ENCODE measurements at places on chromosomes 5 and 9.

GRCh38 chr5:179620703-179621350, 2.6 kb downstream of the HNRNPH1 start:
- no peak for DNase-seq

GRCh38 chr9:35549441-35549840, 55.6 kb upstream of the TESK1 start:
- DNase-seq = no peak

GRCh38 chr5:6823996-6824395, 110.8 kb downstream of the TENT4A start:
- no peak for DNase-seq

- no peak for DNase-seq
Observed at GRCh38 chr5:141632650-141633049, 4.0 kb downstream of the HDAC3 start.

- DNase-seq = no peak
Observed at GRCh38 chr9:136239983-136240330, 5.7 kb downstream of the QSOX2 start.

- no peak for DNase-seq
Observed at GRCh38 chr5:558326-558725, 34.1 kb upstream of the SLC9A3 start.

DNA sequence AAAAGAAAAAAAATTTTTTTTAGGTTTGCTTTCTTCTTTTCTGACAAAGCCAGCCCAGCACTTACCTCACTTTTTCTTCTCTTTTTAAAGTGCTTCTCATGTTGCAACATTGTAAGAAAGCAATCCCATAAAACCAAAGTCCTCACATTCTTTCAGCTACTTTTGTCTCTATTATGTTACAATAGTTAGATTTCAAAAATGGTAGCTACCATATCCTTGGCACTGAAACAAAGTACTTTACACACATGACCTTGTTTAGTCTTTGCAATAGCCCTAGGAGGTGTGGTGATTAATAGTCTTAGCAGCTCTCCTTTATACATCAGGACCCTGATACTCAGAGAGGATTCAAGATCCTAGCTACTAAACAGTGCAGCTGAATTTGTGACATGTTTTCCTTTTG, 23.5 kb upstream of the CARTPT start:
- no peak for DNase-seq

GRCh38 chr9:108776920-108777639, 78.7 kb downstream of the ACTL7B start:
- no peak for DNase-seq

GRCh38 chr5:146680846-146681584, 165.0 kb upstream of the GPR151 start:
- no peak for DNase-seq

DNA sequence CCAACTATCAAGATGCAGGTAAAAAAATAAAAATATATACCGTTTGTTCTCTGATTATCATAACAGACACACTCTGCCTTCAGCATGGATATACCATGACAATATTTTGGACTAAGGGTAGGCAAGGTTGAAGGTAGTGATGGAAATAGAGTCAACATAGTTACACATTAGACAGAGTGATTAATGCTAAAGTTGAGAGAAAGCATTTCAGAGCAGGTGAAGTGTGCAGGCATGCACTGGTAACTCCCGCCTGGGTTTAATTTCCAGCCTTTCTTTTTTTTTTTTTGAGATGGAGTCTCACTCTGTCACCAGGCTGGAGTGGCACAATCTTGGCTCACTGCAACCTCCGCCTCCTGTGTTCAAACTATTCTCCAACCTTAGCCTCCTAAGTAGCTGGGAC, 458.5 kb downstream of the TLR4 start:
- DNase-seq = no peak

DNA sequence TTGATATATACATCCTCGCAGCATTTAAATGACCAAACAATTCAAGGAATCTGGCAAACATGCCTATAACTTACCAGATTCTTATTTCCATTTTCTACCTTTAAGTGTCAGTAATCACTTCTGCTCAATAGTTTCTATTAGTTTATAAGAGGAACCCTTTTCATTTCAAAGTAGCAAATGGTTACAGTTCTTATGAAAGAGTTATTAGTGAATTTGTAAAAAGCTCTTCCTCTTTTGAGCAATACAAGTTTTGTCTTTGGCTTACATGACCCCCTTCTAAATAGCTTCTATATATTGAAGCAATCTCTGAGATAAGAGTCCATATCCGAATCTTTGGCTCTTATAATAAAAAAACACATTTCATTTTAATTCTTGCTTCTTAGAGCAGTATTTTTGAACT, 42.0 kb downstream of the ELL2 start:
- no peak for DNase-seq

- no peak for DNase-seq
Observed at GRCh38 chr5:143133721-143134120, 269.8 kb downstream of the NR3C1 start.

DNA sequence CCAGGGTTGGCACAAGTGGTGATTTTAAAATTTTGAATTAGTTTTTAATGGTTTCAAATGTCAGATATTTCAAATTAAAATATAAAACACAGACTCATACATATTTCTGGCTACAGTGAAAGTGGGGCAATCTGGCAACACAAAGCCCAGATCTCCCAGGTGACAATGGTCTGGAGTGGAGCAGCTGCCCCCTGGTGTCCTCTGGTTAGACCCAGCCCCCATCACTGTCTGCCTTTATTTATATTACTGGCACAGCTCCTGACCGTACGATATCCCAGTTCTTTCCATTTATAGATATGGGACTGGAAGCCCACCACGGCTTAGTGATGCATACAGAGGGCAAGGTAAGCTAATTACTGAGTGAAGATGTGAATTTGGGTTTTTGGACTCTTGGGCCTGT, 37.3 kb downstream of the MACIR start:
- DNase-seq = no peak

DNA sequence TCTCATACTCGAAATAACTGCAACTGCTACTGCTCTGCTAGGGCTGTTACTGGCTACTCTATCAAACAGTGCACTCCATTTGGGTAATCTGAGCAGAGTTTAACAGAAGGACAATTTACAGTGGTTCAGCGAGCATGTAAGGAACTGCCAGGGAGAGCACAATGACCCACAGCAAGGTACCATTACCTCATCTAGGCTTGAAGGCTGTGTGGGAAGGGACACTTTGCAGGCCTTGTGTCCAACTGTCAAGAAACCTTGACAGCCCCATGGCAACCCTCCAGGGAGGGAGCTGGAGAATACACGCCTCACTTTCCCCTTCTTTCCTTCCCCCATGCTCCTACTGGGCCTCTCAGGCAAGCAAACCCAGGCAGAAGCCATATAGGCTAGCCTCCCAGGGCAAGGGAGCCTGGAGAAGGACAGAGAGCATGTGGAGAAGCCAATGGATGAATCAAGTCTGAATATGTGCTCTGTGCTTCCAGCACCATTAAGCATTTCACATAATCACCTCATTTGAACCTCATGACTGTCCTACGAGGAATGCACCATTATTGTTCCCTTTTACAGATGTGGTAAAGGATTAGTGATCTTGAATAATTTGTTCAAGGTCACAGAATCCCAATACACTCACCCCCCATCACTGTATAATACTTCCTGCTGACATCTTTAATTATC, 49.9 kb upstream of the JAK2 start:
- no peak for DNase-seq

GRCh38 chr5:154236-154635, 37.1 kb upstream of the LRRC14B start:
- no peak for DNase-seq

DNA sequence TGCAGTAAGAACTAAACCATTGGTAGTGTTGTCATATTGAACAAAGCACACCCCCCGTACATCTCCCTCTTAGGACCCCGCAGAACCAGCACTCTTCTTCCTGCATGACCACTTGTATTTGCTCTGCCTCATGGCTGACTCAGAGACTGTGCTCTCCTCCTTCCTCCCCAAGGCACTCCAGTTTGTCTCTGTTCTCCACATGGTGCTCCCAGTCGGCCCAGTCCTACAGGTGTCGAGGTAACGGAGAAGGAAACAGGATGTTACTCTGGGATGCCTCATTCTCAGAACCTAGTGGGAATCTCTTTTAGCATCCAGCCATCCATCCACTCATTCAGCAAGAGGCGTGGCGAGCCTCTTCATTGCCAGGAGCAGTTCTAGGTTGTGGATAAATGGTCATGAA, 97.0 kb upstream of the NIPAL4 start:
- no peak for DNase-seq

DNA sequence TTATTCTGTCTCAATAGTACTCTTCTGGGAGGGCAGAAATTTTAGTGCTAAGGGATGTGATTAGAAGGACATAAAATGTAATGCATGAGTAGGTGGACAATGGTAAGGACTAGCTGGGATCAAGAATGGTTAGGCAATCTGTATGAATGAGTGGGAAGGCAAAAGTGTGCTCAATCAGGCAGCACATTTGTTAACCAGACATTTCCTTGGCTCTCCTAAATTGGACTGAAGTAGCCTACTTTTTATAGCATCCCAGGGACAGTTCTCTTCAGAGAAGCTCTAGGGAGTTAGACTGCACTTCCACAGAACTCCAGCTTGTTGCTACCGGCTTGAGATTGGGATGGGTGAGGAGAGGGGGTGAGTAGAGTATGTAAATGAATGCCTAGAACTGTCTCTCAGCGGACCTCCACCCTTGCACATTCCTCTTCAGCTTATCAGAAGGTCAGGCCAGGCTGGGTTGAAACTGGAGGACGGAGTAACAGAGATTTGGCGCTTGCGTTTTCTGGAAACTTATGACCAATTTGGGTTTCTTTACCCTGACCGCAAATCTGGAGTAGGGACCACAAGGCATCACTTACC, 19.0 kb upstream of the ARL14EPL start:
- DNase-seq = no peak

GRCh38 chr5:33891788-33892619, at the start of gene ADAMTS12:
TSS of gene ADAMTS12 (minus strand) at chr5:33891990. CDS start at chr5:33891856, 134 bp downstream.
- no peak for DNase-seq
